Smooth muscle cell of the pulmonary artery (primary cell): ENCODE measurements at places on chromosomes 1 and 21. TPM values are rescaled to one million over a fixed set of nuclear protein-coding genes. Genes with fewer than 3 reads are reported as not detected.

C1orf105 gene
- not detected in 2 replicates for total RNA-seq

TAL1 gene
- total RNA-seq, result 0.07 and 0.91 TPM in 2 replicates

HDGF gene
- total RNA-seq, result 125 and 164 TPM in 2 replicates

C1orf185 gene
- not detected in 2 replicates for total RNA-seq

DNAI4 gene
- 6.9 and 8.1 TPM in 2 replicates for total RNA-seq

GSTM5 gene
- total RNA-seq, result 4.1 and 5.0 TPM in 2 replicates

RAB13 gene
- total RNA-seq, result 102 and 150 TPM in 2 replicates

CYP4A22 gene
- total RNA-seq, result not detected in 2 replicates

AADACL3 gene
- total RNA-seq, result not detected in 2 replicates

LPGAT1 gene
- 41.5 and 54.0 TPM in 2 replicates for total RNA-seq

PALMD gene
- 2.6 and 14.5 TPM in 2 replicates for total RNA-seq

INSRR gene
- under 0.01 TPM in 1 of 2 replicates, not detected in the other for total RNA-seq

FCAMR gene
- not detected in 2 replicates for total RNA-seq

PDPN gene
- total RNA-seq, result 1.1 and 17.3 TPM in 2 replicates

GRIK3 gene
- not detected in 2 replicates for total RNA-seq

PRR9 gene
- total RNA-seq, result 0.23 TPM in 1 of 2 replicates, not detected in the other
